Activated T-helper 9 cell treated with anti-CD3 and anti-CD28 coated beads, Interleukin-2, amount 50 U/mL, for 16 hours (primary cell): ENCODE measurements at places on chromosomes 2 and 18.

- no peak for DNase-seq
These were observed 75.6 kb downstream of the ZBTB7C start for GRCh38 chr18:48333563-48333962.

DNA sequence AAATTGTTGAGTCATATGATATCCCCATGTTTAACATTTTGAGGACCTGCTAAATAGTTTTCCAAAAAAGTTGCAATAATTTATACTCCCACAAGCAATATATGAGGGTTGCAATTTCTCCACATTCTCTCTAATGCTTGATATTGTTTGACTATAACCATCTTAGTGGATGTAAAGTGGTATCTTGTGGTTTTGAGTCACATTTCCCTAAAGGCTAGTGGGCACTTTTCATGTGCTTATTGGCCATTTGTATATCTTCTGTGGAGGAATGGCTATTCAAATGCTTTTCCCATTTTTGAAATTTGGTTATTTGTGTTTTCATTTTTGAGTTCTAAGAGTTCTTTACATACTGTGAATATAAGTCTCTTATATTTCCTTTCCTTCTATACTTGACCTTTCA lies 82.7 kb downstream of the SCG2 start:
- DNase-seq: no peak

GRCh38 chr2:240594511-240595380 lies 8.2 kb downstream of the CAPN10 start:
- no peak for DNase-seq

GRCh38 chr2:239168575-239168974 lies 232.2 kb downstream of the HDAC4 start:
- no peak for DNase-seq

- no peak for DNase-seq
These were observed 15.3 kb downstream of the FHL2 start for GRCh38 chr2:105383432-105384166.

DNA sequence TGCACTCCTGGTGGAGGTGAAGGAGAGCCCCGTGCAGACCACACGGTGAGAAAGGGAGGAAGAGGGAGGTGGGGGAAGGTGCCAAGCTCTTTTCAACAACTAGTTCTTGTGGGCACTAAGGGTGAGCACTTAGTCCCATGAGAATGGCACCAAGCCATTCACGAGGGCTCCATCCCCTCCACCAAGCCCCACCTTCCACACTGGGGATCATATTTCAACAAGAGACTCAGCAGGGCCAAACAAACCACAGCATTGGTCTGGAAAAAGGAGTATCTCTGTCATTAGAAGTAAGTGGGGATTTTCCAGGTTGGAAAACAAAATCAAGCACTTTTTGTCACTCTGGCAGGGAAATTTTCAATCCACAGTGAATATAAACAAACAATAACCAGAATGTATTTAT lies 38.4 kb downstream of the ZAP70 start:
- DNase-seq: no peak

DNA sequence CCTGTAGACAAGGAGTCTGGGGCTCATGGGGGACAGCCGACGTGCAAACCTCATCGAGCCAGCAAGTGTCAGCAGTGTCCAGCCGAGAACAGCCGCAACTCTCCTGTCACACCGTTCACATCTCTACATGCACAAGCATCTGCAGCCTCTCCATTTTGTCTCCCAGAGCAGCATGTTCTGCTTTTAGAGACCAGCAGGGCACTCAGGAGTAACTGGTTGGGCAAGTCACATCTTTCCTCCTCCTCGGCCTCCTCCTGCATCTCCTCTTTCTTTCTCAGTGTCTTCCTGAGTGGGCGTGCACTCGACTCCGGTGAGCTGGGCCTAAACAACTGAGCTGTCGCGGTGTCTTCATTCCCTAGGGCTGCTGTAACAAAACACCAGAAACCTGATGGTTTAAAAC lies 249.9 kb downstream of the SH3BP4 start:
- no peak for DNase-seq

GRCh38 chr2:160700021-160700814 lies 206.6 kb upstream of the RBMS1 start:
- no peak for DNase-seq

DNA sequence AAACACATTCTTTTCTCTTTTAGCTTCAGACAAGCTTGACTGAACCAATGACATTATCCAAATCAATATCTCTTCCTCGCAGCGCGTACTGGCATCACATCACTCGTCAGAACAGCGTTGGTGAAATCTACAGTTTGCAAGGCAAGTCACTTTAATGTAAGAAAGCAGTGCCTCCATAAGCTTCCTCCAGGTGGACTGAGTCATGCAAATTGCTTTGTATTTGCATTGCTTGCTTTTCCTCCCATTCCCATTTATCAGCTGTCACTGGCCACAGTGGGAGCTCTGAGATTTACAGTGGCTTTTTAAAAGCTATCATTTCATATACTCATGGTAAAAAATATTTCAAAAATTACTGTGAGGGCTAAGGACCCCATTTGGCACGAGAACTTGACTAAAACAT lies 189.9 kb downstream of the CD226 start:
- no peak for DNase-seq

DNA sequence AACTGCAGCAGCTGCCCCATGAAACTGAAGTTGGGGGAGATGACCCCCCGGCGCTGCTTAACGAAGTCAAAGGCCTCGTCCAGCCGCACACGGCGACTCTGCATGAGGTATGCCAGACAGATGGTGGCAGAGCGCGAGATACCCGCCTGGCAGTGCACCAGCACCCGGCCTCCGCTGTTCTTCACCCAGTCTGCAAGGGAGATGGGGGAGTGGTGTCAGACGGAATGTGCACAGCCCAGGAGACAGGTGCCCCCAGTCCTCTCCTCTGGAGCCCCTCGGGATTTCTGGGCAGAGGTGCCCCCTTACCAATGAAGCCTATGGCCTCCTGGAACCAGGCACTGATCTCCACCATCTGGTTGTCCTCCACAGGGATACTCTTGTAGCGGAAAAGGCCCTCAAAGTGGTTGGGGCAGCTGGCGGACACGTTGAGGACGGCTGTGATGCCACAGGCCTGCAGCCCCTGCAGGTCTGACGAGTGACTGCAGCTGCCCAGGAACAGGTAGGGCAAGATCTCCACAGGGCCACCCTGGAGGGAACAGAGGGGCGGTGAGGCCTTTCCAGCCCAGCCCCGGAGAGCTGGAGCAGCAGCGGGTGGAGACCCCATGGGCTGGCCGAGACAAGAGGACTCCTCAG lies 1.3 kb downstream of the DUSP2 start:
- no peak for DNase-seq

DNA sequence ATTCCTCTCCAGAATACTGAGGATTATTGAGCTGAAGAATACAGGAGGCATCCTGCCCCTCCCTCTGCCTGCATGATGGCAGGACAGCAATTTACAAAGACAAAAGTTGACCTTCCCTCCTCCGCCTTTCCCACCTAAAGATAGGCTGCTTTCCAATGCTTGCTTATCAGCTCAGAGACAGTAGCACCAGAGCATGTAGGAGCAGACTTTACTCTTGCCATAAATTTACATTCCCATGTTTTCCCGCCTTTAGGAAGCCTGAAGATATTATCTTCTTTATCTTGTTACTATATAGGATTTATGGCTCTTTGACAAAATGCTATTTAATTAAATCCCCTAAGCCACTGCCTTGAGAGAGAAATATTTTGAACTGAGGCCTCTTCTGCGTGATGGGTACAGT lies 135.6 kb upstream of the HNMT start:
- no peak for DNase-seq

GRCh38 chr2:104428155-104428554 lies 425.8 kb upstream of the POU3F3 start:
- DNase-seq: no peak

GRCh38 chr18:37543321-37543720 lies 22.3 kb downstream of the CELF4 start:
- no peak for DNase-seq

GRCh38 chr2:25711675-25712354 lies 38.4 kb upstream of the DTNB start:
- DNase-seq: no peak

DNA sequence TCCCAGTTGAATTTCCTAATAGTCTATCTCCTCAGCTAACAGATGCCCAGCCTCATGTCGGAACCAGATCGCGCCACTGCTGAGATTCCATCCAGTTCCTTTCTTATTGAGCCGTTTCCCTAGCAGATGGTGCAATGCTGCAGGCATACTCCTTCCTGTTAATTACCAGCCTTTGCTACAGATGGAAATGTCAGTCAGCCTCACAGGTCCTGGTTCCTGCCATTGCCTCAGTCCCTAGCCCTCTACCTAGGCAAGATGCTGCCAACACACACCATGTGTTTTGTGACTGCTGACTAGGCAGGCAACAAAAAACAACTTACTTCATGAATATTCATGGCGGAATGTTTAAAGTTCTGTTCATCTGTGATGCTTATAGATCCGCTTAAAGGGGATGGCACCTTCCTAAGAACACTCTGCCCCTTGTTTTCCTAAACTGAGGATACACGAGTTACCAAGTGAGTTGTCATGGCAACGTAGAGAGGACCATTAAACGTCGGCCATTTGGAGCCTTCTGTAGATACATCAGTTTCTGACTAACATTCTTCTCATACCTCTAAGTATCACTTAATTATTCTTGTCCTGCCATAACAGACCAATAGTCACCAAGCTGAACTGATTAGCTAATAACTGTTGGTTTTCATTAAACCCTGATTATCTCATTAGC lies 749.5 kb downstream of the RNF144A start:
- no peak for DNase-seq

DNA sequence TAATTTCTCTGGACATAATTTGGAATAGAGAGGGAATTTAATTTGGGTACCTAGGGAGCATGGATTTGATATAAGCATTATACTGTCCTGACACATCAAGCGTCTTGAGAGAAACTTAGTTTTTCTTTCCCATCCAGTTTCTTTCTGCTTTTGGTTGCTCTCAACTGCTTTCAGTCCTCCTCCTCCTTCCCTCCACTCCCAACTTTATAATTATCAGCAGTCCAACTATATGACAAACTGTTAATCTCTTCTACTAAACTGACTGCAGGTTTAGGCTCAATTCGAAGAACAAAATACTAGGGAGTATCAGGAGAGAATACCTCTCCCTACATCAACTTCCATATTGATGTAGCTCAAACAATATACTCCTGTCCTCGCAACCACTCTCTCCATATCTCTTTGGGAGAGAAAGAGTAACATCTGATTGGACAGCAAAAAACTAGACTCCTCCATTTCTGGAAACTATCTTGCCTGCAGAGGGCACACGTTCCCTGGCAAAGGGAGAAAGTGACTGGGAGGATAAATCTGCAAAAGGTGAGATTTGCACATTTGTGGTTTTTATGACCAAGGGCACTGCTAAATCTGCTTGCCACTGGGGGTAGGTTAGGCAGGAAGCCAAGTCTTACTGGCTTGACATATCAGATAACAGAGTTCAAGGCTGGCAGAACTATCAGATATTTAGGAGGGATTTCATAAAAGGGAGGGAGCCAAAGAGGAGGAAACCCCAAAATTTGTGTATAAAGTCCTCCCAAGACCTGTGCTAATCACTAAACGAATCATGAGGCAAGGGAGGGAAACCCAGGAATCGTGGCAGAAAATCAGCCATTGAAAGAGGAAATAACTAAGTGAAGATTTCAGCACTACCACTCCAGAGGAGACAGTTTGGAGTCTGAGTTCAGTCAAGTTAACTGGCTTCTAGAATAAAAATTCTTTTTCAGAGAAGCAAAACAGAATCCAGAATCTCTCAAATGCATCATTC lies 40.0 kb downstream of the ICA1L start:
- DNase-seq: no peak

DNA sequence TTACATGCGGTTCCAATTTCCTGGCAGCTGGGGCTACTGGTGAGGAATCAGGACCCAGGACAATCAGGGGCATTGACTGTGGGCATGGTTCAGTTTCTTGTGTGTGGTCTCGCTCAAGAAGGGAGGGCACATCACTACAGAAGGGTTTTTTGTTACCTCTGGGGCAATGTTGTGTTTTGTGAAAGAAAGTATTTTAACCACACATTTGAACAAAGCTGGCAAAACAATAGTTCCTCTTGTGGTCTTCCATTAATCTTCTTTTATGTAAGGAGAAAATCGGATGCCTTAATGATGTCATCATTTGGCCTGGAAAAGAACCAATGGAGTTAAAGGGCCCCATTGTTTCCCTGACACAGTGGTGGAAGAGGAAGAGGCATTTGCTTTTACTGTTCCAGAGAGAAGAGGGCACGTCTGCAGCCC lies 197.4 kb downstream of the SH3BP4 start:
- DNase-seq: no peak

- no peak for DNase-seq
These were observed 298.2 kb downstream of the SP3 start for GRCh38 chr2:173667014-173667413.
